Aorta (tissue), 5 donors: ENCODE measurements at places on chromosomes 13 and 19. TPM values are rescaled to one million over a fixed set of nuclear protein-coding genes. Genes with fewer than 3 reads are reported as not detected.

The TPRX2 gene
- total RNA-seq, result not detected

The GATAD2A gene
- total RNA-seq, result 78.6 TPM

The KCNJ14 gene
- total RNA-seq, result 1.1 TPM

The MAMSTR gene
- 3.7 TPM for total RNA-seq

The TGFBR3L gene
- total RNA-seq, result not detected

DNA sequence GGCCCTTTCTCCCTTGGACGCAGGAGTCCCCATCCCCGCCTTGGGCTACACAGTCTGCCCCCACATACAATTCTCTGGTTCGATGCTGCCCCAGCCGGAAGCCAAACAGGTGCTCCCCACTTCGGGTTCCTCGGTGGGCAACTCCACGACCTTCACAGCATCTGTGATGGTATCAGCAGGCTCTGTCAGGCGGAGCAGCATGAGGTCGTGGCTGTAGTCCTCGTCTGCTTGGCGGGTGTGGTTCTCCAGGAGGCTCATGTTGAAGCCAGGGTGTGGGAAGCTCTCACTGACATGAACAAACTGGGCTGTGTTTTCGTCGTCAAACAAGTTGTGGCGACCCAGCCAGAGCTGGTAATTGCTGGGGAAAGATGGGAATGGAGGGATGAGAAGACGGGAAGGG is 3.5 kb downstream of the KLK1 start:
- no peak overlapping the region for H3K4me3 ChIP-seq
- no peak overlapping the region for H3K27ac ChIP-seq
- no peaks in the 10 kb centered on the region for H3K27me3 ChIP-seq
- DNase-seq, result no peak
- H3K4me1 ChIP-seq, result no peaks in the 10 kb centered on the region

DNA sequence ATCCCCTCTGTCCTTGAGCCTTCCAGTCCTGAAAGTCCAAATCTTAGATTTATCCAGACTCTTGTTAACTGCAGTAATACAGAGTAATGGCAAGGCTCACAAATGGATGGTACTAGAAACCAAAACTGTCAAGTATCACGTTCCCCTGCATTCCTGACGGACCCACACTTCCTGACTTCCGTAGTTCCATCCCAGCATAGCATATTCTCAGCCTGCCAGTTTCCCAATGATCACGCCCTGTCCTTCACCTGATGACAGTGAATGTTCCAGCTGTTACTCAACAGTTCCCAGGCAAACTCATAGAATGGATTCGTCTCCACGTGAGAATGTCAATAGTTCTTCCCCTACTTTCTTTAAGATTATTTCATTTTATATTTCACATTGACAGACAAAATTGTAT is 33.6 kb downstream of the SLC7A1 start:
- H3K36me3 ChIP-seq, result no peaks in the 10 kb centered on the region
- no peaks in the 10 kb centered on the region for H3K4me1 ChIP-seq
- H3K27me3 ChIP-seq, result no peaks in the 10 kb centered on the region
- no peak overlapping the region for H3K27ac ChIP-seq

- no peaks in the 10 kb centered on the region for H3K27me3 ChIP-seq
- no peak for DNase-seq
- H3K4me3 ChIP-seq, result no peak overlapping the region
These were observed 7.2 kb downstream of the SBK2 start for GRCh38 chr19:55529636-55530234.

- no peak for DNase-seq
- no peak overlapping the region for H3K27ac ChIP-seq
- no peak overlapping the region for H3K4me3 ChIP-seq
- no peaks in the 10 kb centered on the region for H3K27me3 ChIP-seq
- no peaks in the 10 kb centered on the region for H3K4me1 ChIP-seq
These were observed 12.1 kb upstream of the PEX11G start for GRCh38 chr19:7500811-7501450.

- no peak overlapping the region for H3K4me3 ChIP-seq
- H3K36me3 ChIP-seq, result no peaks in the 10 kb centered on the region
- DNase-seq, result no peak
- no peaks in the 10 kb centered on the region for H3K4me1 ChIP-seq
These were observed 1.4 kb upstream of the GIPC1 start for GRCh38 chr19:14497228-14497921.

DNA sequence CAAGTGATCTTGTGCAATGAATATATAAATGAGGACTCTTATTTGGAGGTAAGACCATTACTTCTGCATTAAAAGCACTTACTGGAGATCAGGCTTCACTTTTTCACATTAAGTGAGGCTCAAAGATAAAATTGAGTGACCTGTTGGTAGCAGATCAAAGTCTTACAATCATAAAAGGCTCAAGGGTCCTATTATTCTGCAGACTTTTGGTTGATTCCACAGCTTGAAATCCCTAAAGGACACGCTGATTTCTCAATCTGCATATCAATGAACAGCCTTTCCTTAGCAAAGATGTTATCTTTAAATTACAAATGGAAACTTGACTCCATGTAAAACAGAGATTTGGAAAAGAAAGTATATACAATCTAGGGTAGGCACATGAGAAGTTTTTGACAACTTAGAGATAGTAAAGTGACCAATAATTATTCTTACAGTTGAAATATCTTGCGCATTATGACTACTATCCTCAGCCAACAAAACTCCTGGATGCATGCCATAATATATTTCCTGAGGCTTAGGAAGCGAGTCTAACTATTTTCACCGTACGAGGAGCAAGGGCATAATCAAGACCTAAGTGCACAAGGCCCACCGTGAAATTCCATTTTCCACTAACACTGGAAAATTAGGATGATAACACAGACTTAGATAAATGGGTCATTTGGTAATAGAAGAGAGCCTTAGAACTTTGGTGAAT is 640.7 kb downstream of the LIG4 start:
- H3K4me1 ChIP-seq, result no peaks in the 10 kb centered on the region
- no peaks in the 10 kb centered on the region for H3K27me3 ChIP-seq
- no peaks in the 10 kb centered on the region for H3K36me3 ChIP-seq
- no peak for DNase-seq

DNA sequence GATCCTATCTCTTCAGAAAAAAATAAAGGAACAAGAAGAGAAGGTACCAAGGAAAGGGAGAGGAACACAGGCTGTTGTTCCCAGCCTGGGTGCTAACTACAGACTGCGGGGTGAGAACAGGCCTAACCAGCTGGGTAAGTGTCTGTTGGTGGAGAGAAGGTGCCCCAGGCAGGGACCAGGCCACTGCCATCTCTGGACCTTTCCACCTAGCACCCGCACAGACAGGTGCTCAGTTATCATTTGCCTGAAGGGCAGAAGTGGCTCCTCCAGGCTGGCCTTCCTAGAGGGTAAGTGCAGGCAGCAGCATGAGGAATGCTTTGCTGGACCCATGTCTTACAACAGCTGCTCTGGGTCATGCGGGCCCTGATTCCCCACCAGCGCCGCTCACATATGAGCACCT is 10.1 kb downstream of the DNMT1 start:
- H3K4me1 ChIP-seq, result no peaks in the 10 kb centered on the region
- no peak overlapping the region for H3K4me3 ChIP-seq
- DNase-seq, result no peak

DNA sequence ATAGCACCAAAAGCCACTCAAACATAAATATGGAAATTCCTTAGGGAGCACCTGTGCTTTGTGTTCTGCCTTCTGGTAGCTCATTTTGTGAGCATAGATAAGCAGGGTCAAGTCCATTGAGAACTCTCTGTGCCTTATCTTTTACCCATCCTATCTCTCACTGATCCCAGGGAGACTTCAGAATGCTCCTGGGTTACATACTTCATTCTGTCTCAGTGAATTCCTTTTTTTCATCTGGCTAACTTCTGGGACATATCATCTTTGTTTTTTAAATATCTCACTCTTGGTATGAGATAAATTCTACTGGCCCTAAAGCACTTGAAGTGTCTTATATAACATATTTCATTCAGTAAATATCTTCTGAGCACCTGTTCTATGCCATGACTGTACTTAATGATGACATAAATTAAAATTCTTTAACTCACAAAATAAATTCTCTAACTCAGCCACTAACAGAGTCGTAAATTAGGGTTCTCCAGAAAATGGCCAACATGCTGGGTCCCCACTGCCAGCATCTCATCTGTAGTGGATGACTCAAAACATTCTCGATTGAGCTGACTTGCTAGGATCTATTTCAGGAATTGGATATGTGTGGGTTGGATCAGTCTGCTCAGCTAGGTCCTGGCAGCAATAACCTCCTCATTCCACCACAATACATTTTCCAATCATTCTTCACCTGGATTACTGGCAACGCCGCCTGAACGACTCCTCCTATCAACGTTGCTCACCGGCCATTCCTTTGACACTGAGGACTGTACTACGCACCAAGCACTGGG is 170.2 kb downstream of the FOXO1 start:
- no peaks in the 10 kb centered on the region for H3K36me3 ChIP-seq
- H3K27me3 ChIP-seq, result no peaks in the 10 kb centered on the region
- no peaks in the 10 kb centered on the region for H3K4me1 ChIP-seq
- no peak overlapping the region for H3K27ac ChIP-seq
- DNase-seq, result no peak

DNA sequence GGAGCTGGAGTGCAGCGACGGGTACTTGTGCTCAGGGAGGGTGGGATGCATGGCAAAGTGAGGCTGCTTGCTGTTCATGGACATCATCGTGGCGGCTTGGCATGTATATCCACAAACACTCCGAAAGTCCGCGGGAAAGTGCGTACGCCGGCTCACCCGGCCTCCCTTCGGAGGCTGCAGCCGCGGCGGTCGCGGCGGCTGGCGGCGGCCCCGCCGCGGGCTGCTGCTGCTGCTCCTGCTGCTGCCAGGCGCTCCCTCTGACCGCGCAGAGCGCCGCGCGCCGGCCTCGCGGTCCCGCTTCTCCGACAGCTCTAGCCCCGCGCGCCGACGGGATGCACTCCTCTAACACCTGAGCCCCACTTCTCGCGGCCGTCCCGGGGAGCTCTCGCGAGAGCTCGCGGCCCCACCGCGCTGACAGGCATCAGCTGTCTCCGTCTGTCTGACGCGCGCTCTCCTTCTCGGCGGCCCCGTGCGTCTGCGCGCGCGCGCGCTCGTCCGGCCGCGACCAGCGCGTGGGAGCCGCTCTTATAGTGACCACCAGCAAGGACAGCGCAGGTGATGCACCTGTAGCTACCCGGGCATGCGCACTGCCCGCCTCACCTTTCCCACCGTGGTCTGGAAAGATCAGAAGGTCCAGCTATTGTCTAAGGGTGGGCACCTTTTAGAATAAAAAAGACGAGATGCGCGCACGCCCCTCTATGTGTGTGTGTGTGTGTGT is at the start of gene POU4F1:
TSS of gene POU4F1 (minus strand) at position 313 of the 718 bp plus-strand sequence. CDS start at position 87, 226 bp downstream.
- DNase-seq, result no peak
- peaks cover 1% of the 10 kb centered on the region for H3K27me3 ChIP-seq
- no peak within 1 kb of the TSS for H3K4me3 ChIP-seq

DNA sequence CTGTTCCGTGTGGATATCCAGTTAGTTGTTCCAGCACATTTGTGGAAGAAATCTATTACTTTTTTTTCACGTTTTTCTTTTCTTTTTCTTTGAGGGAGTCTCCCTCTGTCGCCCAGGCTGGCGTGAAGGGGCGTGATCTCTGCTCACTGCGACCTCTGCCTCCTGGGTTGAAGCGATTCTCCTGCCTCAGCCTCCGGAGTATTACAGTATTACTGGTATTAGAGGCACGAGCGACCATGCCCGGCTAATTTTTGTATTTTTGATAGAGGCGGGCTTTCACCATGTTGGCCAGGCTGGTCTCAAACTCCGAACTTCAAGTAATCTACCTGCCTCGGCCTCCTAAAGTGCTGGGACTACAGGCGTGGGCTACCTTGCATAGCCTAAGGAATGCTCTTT is 43.6 kb downstream of the ZNF611 start:
- no peak overlapping the region for H3K4me3 ChIP-seq
- no peaks in the 10 kb centered on the region for H3K27me3 ChIP-seq
- no peaks in the 10 kb centered on the region for H3K36me3 ChIP-seq

GRCh38 chr19:40421993-40422747 is 3.6 kb downstream of the SERTAD1 start:
- no peak for DNase-seq
- no peaks in the 10 kb centered on the region for H3K36me3 ChIP-seq
- no peaks in the 10 kb centered on the region for H3K4me1 ChIP-seq
- H3K27ac ChIP-seq, result no peak overlapping the region
- no peaks in the 10 kb centered on the region for H3K27me3 ChIP-seq
- no peak overlapping the region for H3K4me3 ChIP-seq

DNA sequence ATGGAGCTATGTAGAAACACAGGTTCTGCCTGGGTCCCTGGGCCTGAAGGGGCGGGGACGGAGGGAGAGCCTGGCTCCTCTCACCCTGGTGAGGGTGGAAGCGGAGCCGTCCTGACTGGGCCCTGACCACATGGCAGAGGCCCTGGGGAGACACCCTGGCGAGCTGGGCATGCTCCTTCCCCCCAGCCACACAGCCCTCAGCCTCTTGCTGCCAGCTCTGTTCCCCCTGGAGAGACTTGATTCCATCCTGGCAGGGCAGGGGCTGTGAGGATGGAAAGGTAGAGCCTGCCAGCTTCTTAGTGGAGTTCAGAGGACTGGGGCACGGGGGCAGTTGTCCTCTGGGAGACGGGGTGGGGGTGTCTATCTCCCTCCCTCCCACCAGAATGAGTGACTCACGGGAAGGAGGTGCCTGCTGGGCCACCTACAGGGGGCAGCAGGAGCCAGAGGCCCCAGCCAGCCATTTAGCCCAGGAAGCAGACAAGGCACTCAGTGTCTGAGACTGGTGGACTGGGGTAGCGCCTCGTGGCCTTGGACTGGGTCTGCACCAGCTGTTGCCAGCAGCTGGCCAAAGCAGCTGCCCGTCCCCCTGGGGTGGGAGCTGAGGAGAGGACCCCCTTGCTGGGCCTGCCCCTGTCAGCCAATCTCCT is 22.8 kb upstream of the RNF17 start:
- H3K4me1 ChIP-seq, result no peaks in the 10 kb centered on the region
- H3K27me3 ChIP-seq, result no peaks in the 10 kb centered on the region
- DNase-seq, result no peak
- no peak overlapping the region for H3K27ac ChIP-seq
- no peak overlapping the region for H3K4me3 ChIP-seq

GRCh38 chr19:47111682-47112165 is 1.9 kb downstream of the ZC3H4 start:
- peak overlapping the region; percentile 97 for H3K4me3 ChIP-seq
- H3K36me3 ChIP-seq, result no peaks in the 10 kb centered on the region

DNA sequence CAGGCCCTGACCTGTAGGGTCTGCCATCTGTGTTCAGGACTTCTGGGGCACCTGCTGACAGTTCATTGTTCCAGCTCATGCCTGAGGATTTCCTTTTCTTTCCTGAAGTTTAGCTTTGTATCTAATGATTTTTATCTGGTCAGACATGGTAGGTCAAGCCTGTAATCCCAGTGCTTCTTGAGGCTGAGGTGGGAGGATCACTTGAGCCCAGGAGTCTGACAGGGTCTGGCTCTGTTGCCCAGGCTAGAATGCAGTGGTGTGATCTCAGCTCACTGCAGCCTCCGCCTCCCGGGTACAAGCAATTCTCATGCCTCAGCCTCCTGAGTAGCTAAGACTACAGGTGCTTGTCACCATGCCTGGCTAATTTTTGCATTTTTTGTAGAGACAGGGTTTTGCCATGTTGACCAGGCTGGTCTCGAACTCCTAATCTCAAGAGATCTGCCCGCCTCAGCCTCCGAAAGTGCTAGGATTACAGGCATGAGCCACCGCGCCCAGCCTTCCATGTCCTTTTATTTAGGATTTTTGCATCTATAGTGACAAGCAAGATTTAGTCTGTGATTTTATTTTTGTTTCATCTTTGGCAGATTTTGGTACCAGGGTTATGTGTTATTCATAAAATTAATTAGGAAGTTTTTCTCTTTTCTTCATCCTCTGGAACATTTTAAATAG is 33.2 kb downstream of the CHST8 start:
- no peak overlapping the region for H3K4me3 ChIP-seq
- H3K27ac ChIP-seq, result no peak overlapping the region
- no peaks in the 10 kb centered on the region for H3K36me3 ChIP-seq
- DNase-seq, result no peak
- no peaks in the 10 kb centered on the region for H3K27me3 ChIP-seq

- no peak overlapping the region for H3K4me3 ChIP-seq
- no peaks in the 10 kb centered on the region for H3K4me1 ChIP-seq
- H3K27me3 ChIP-seq, result no peaks in the 10 kb centered on the region
- H3K36me3 ChIP-seq, result no peaks in the 10 kb centered on the region
These were observed 40.6 kb downstream of the PCDH17 start for GRCh38 chr13:57672168-57672567.
